ENCODE measurements at places on chromosomes 11 and 22.

DNA sequence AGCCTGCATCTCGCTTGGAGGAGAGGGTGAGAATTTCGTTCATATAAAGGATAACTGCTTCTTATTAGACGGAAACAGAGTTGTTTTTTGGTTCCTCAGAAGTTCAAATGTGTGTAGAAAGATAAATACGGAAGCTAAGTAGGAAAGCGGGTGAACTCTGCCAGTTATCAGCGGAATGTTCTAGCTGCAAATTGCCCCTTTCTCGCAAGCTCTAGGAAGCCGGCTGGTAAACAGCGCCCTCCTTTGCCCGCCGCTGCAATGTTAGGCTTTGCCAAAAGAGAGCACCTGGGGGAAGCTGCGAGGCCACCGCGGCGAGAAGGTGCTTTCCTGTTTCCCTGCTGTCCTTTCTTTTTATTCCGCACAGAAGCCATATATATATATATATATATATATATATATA lies 67.0 kb downstream of the IGLL5 start:
- DNase-seq: no peak

GRCh38 chr11:32131321-32131720 lies 40.4 kb downstream of the RCN1 start:
- no peak for DNase-seq

- no peak for DNase-seq
Measured at GRCh38 chr22:45777852-45778375, 106.3 kb downstream of the ATXN10 start.

DNA sequence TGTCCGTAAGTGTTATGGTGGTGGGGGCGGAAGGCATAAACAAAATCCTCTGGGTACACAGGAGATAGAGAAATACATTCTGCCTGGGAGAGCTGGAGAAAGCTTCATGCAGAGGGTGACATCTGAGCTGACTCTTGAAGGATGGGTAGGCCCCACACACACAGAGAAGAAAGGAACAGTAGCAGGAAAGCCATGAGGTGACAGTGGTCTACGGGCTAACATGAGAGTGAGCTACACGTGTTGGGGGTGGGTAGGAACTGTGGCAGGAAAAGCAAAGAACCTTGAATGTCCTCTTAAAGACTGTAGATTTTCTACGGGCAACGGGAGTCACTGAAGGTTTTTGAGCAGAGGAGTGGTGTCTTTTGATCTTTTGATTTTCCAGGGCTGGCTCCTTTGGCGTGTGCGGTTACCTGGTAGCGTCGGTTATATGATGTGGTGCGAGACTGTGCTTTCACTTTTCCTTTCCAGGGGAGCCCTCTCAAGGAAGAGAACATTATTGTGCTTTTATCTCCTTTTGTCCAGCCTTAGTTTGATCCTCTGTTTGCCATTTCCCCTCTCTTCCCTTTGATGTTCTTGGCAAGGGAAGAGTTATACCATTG lies 39.7 kb downstream of the ADAMTS8 start:
- DNase-seq: no peak

- DNase-seq: no peak
Measured at GRCh38 chr11:118921929-118922744, 3.6 kb downstream of the BCL9L start.

GRCh38 chr11:115279813-115280761 lies 224.1 kb downstream of the CADM1 start:
- DNase-seq: no peak

- DNase-seq: no peak
Measured at GRCh38 chr11:75365711-75366181, 14.3 kb upstream of the ARRB1 start.

DNA sequence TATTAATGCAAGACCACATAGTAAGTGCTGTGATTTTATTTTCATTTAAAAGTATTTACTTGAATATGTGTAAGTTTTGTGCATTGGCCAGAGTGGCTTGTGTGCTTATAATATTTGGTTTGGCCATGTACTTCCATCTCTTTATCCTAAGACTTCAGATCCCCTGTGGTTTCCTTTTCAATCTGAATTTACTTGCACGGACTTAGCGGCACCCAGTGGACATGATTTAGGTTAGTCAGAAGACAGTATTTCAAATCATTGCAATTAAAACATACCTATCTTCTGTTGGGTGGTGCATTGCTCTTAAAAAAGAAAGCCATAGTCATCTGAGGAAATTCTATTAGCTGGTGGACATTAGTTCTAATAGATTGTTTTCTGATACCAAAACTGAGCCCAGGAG lies 30.7 kb downstream of the PIWIL4 start:
- no peak for DNase-seq

DNA sequence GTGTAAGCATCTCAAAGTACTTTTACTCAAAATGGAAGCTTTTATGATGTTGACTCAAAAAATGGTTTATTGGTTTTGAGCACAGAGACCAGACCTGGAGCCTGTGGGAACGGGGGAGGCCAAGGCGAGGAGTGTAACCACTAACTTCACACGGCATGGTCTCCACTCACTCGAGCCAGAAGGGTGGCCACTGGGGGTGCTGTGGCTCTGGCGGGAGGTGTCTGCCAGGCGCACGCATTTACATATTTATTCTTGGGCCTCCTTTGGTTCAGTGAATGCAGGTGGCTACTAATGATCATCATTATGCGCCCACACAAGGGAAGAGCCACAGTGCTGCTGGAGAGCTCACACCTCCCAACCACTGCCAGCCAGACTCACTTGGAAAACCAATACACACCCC lies 64.6 kb downstream of the FLRT1 start:
- DNase-seq: no peak

DNA sequence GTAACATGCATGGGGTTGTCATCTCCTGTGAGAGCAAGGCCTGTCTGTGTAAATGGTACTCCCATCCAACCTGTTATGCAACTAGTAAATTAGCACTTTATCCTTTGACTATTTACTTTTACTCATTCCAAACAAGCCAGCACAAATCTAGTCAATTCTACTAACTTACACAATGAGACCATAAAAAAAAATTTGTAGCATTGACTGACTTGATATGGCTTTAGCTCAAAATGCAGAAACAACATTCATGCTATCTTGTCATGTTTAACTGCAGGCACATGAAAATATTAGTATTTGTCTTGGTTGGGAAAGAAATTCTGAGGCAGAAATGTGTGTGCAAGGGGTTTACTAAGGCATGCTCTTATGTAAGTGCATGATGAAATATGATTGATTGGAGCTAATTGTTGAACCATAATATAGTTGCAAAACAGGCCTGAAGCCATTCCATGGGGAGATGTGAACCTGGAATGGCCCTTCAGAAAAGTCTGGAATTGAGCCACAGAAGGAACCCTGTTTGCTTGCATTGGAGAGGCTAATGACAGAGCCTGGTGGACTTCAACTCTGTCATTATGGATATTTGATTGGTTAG lies 2.5 kb downstream of the SLC22A25 start:
- DNase-seq: no peak

DNA sequence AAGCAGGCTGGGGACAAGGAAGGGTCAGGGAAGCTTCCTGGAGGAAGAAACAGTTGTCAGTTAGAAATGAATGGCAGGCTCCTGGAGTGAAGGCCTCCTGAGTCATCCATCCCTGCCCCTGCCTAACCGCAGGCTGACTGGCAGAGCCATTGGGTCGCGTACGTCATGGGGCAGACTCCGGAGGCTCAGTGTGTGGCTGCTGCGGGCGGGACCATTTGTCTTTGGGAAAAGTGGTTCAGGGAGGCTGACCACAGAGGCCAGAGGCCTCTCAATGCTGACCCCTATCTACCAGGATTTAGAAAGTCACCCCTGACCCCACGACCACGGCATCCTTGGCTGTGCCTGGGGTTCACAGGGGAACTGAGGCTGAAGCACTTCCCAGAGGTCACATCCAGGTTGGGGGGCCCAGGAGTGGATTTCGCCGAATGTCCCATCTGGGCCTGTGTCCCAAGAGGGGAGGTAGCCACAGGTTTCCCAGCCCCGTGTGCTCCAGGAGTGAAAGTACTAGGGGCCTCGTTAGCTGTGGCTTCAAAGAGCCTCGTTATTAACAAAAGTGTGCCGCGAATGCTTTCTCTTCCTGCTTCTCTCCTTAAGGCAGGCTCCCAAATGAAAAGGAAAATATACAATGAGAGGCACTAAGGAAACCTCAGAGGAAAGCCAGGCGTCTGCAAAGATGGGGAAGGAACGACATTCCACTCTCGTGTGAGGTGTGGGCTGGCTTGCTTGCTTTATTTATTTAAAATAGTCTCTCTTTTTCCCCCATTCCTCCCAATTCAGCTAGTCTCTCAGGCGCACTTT lies 58.9 kb downstream of the FLRT1 start:
- no peak for DNase-seq

GRCh38 chr22:17974087-17974486 lies 50.3 kb downstream of the MICAL3 start:
- no peak for DNase-seq

DNA sequence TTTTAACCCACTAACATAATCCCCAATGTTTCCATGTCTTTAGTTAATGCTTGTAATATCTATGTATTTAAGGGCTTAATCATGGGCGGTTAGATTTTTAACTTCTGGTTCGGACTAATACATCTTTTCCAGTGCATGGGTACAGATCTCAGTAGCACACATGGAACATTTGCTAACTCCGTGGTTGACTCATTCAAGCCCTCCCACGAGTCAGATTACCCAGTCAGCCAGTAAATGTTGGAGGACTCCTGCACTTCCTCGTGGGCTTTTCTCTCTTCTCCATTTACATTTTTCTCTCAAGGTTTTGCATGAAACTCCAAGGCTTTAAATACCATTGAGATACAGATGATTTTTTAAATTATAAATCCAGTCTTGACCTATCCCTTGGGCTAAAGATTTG lies 313.9 kb downstream of the ST3GAL4 start:
- no peak for DNase-seq

- DNase-seq: no peak
Measured at GRCh38 chr11:63507511-63507910, 1.6 kb downstream of the LGALS12 start.

DNA sequence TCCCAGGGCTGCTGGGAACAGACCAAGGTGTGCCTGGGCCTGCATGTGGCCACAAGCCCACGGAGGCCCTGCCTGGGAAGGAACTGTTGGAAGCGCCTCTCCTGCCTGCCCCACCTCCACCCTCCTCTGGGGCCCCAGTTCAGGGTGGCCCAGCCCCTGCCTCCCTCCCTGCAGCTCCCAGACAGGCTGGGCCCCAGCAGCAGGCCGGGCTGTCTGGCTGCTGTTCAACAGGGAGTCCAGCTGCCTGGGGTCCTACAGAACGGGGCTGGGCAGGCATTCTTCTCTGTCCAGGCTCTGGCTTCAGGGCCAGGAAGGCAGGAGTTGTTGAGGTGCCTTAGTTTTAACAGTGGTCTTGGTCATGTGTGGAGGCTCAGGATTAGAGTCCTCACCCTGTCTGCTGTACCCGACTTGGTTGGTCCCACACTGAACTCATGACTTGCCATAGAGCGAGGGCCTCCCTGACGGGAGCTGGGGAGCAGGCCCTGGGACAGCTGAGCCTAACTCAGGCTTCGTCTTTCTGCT lies 11.8 kb downstream of the PRDM11 start:
- no peak for DNase-seq

Measured in D721Med (cell line).